ENCODE measurements at places on chromosomes 4 and X. TPM values are rescaled to one million over a fixed set of nuclear protein-coding genes. Genes with fewer than 3 reads are reported as not detected.

The NHS gene
- total RNA-seq = 8.8 TPM

The TLR10 gene
- 0.48 TPM for total RNA-seq

- DNase-seq = no peak
Observed at GRCh38 chr4:164442180-164442579, 311.8 kb upstream of the SMIM31 start.

GRCh38 chrX:69178592-69178991, 13.3 kb upstream of the PJA1 start:
- DNase-seq = no peak

DNA sequence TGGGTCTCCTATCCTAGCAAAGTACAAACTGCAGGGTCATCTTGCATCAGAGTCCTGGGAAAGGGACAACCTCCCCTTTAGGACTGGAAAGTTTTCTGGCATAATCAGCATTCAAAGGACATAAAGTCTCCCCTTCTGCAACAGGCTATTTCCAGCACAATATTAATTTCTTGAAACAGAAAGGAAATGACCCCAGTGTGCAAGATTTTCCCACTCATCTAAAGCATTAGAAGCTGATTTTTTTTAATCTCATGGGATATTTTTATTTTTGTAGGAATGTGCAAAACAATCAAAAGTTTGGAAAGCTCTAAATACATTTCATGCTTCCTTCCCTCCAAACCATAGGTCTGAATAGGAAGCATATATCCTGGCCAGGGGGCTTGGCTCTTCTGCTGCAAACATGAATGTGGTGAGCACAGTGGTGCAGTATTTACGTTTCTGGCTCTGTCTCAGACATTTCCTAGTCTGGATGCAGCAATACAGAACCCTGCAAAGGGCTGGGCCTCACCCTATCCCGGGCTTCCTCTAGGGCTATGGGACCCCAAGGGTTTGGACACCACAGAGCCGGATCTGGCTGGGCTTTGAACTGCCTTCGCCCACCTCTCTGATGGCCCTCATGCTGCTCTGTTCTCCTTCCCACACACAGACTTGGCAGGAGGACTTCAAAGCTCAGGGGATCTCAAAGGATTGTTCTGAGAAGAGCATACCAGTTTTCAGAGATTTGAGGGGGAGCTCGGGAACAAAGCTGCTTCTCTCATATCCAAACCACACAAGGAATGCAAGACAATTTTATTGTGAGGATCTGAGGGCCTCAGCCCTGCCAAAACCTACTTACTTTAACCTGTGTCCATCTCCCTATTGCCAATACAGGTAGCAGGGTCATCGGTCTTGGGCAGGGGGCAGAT, 64.9 kb downstream of the POLR2B start:
- no peak for DNase-seq

DNA sequence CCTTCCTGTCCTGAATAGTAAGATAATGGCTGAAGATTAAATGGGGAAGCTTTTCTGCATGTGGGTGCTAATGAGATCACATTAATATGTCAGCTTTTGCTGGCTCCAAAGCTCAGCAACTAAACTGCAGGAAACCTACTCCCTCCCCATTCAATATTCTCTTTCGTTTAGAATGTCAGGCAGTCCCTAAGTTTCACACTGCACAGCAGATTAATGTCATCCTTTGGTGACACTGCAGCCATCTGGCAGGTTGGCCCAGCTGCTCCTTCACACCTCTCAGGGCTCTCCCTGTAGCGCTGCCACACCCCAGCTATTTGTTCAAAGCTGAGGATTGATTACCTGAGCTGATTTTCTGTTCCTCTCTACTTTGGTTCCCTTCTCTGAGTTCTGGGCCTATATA, 110.5 kb downstream of the KDR start:
- no peak for DNase-seq

DNA sequence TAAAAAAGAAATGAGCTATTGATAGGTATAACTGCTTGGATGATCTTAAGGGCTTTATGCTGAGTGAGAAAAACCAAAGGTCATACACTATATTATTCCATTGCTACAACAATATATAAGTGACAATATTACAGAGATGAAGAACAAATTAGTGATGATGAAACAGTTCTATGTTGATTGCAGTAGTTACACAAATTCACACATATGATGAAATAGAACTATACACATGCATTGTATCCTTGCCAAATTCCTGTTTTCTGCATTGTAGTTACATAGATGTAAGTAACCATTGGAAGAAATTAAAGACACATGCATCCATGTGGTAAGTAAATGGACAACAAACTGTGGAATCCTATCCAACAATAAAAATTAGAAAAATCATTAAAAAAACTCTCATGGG, 76.5 kb downstream of the CENPC start:
- DNase-seq = no peak

The FMR1NB gene
- total RNA-seq = not detected

The CTSO gene
- 19.4 TPM for total RNA-seq

- DNase-seq = no peak
Observed at GRCh38 chr4:14111730-14112181, 484.2 kb upstream of the BOD1L1 start.

The STK26 gene
- total RNA-seq = 19.2 TPM

GRCh38 chr4:32551943-32552342, 1831.8 kb downstream of the PCDH7 start:
- DNase-seq = no peak

- no peak for DNase-seq
Observed at GRCh38 chr4:79170077-79170476, 155.8 kb downstream of the NAA11 start.

- no peak for DNase-seq
Observed at GRCh38 chrX:147180886-147181285, 366.3 kb upstream of the CXorf51A start.

DNA sequence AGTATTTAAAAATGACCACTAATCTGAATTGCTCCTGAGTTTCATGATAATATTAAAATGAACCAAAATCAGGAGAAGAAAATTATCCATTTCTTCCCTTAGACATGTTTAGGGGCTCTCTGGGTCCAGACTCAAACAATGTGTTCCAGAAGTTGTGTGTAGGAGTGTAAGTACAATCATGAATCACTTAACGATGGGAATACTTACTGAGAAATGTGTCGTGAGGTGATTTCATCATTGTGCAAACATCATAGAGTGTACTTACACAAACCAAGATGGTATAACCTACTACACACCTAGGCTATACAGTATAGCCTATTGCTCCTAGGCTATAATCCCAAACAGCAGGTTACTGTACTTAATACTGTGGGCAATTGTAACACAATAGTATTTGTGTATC, 74.8 kb downstream of the STPG2 start:
- no peak for DNase-seq

GRCh38 chr4:146640021-146640464, 1.4 kb downstream of the POU4F2 start:
- no peak for DNase-seq

The CLDN2 gene
- total RNA-seq = 0.33 TPM
